Glutamatergic neuron (in vitro differentiated cells): ENCODE measurements at places on chromosomes 4 and X. TPM values are rescaled to one million over a fixed set of nuclear protein-coding genes. Genes with fewer than 3 reads are reported as not detected.
A peak's percentile ranks its signal among the peaks of the same experiment; 100 is the strongest.

Gene LINC00632
- 89.8 TPM for total RNA-seq

Gene CLCN3
- 58.1 TPM for total RNA-seq

Gene NUDT10
- total RNA-seq, result 19.3 TPM

Gene ZNF630
- 2.8 TPM for total RNA-seq

Gene CFAP99
- not detected for total RNA-seq

Gene TRPC5OS
- total RNA-seq, result not detected

Gene GAGE1
- total RNA-seq, result not detected

Gene C4orf50
- 0.56 TPM for total RNA-seq

Gene FOXP3
- total RNA-seq, result 0.78 TPM

Gene HDX
- total RNA-seq, result 14.3 TPM

Gene FTSJ1
- total RNA-seq, result 87.6 TPM

Gene TASL
- total RNA-seq, result not detected

Gene LRBA
- 26.4 TPM for total RNA-seq

Gene RBMXL3
- not detected for total RNA-seq

Gene SPANXN3
- total RNA-seq, result not detected

Gene CTAG1B
- not detected for total RNA-seq

Gene STARD8
- total RNA-seq, result 1.1 TPM

Gene CITED1
- 42.7 TPM for total RNA-seq

DNA sequence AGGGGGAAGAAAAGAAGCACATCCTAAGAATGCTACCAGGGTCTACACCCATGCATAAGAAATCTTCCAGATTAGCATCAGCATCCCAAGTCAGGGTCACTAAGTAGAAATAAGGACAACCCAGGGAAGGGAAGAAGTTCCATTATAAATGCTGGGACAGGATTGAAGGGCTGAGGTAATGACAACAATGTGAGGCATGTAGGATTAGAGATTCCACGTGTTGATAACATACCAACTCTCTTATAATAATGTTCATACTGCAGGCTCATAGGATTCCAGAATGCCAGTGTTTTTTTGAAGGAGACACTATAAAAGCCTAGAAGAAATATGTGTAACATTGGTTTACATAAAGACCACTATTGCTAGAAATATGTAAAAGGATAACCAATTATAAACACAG is 201.2 kb downstream of the MID1IP1 start:
- peaks cover 3% of the 10 kb centered on the region for H3K27me3 ChIP-seq
- no peak for DNase-seq
- peaks cover 7% of the 10 kb centered on the region for H3K36me3 ChIP-seq
- no peak overlapping the region for H3K27ac ChIP-seq
- H3K4me1 ChIP-seq, result peaks cover 9% of the 10 kb centered on the region
- H3K4me3 ChIP-seq, result no peak overlapping the region

GRCh38 chr4:165060938-165061337 is 7.3 kb downstream of the TRIM75 start:
- no peak overlapping the region for H3K4me3 ChIP-seq
- H3K27ac ChIP-seq, result no peak overlapping the region
- H3K27me3 ChIP-seq, result no peaks in the 10 kb centered on the region
- peaks cover 1% of the 10 kb centered on the region for H3K4me1 ChIP-seq

DNA sequence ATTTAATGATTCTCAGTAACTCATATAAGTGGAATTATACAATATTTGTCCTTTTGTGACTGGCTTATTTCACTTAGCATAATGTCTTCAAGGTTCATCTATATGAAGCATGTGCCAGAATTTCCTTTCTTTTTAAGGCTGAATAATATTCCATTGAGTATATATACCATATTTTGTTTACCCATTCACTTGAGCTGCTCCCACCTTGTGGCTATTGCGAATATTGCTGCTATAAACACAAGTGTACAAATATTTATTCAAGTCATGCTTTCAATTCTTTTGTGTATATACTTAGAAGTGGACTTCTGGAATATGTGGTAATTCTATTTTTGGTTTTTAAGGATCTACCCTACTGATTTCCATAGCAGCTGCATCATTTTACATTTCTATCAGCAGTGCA is 219.1 kb downstream of the MID1 start:
- H3K36me3 ChIP-seq, result no peaks in the 10 kb centered on the region
- no peak overlapping the region for H3K4me3 ChIP-seq
- DNase-seq, result no peak

DNA sequence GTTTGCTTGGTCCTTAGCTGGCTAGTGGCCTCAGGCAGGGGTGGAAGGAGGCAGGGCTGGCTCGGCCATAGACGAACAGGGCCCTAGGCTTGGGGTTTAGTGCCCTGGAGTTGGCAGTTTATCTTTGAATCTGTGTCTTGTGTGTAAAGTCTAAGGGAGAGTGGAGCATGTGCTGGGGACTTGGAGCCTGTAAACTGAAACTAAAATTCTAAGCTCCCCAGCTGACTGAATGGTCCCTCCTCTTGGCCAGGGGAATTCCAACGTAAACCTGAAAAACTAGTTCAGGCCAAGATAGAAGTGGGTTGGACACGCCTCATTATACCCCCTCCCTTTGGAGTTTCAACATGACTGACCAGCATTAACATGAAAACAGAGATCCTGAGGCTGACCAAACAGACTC is 46.1 kb upstream of the GPR78 start:
- no peak overlapping the region for H3K27ac ChIP-seq
- no peak for DNase-seq
- no peak overlapping the region for H3K4me3 ChIP-seq
- H3K4me1 ChIP-seq, result no peaks in the 10 kb centered on the region
- H3K27me3 ChIP-seq, result no peaks in the 10 kb centered on the region

DNA sequence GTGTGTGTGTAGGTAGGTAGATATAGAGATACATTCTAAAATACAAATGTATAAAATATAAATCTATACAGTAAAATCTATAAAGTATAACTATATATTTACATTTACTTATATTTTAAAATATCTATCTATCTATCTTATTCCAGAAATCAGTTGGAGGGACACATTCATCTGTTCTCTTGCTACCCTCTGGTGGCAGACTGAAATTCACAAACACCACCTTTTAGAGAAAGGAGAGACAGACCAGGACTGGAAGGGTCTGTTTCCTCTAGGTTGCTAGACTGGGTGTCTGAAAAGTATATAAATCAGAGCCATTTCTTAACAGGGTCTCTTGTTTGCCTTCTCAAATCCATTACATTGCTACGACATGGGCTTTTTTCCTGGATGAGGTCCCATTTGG is 343.0 kb downstream of the OPHN1 start:
- no peak overlapping the region for H3K27ac ChIP-seq
- no peaks in the 10 kb centered on the region for H3K36me3 ChIP-seq
- DNase-seq, result no peak
- H3K4me3 ChIP-seq, result no peak overlapping the region
- no peaks in the 10 kb centered on the region for H3K4me1 ChIP-seq

DNA sequence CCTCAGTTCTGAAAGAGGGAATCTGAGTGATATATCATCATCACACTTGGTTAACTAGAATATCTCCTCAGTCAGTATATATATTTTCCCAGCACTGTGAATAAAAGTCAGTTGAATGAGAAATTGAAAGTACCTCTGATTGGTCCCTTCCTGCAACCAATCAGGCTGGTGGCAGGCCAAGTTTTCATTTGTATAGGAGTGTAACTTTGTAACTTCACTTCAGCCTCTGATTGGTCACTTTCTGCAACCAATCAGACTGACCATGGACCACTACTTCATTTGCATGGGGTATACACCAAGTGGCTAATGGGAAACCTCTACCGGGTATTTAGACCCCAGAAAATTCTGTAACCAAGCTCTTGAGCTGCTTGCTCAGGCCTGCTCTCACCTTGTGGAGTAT is 2.0 kb upstream of the PGK1 start:
- H3K27me3 ChIP-seq, result peaks cover 2% of the 10 kb centered on the region
- no peak overlapping the region for H3K4me3 ChIP-seq
- peaks cover 10% of the 10 kb centered on the region for H3K4me1 ChIP-seq
- H3K36me3 ChIP-seq, result no peaks in the 10 kb centered on the region
- DNase-seq, result no peak

DNA sequence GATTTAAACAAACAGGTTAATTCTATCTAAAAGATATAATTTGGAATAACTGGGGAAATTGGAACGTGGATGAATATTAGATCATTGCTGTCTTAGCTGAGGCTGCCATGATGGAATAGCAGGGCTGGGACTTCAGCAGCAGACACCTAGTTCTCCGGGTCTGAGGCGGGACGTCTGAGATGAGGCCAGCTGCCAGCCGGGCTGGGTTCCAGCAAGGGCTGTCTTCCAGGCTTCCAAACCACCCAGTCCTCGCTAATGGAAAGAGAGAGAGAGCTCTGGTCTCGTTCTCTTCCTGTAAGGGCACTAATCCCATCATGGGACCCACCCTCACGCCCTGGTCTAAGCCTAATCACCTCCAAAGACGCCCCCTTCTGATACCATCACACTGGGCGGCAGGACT is 85.7 kb downstream of the ADRA2C start:
- no peak overlapping the region for H3K4me3 ChIP-seq
- H3K27ac ChIP-seq, result no peak overlapping the region
- H3K36me3 ChIP-seq, result peaks cover 17% of the 10 kb centered on the region
- peaks cover 11% of the 10 kb centered on the region for H3K27me3 ChIP-seq
- H3K4me1 ChIP-seq, result peaks cover 7% of the 10 kb centered on the region

DNA sequence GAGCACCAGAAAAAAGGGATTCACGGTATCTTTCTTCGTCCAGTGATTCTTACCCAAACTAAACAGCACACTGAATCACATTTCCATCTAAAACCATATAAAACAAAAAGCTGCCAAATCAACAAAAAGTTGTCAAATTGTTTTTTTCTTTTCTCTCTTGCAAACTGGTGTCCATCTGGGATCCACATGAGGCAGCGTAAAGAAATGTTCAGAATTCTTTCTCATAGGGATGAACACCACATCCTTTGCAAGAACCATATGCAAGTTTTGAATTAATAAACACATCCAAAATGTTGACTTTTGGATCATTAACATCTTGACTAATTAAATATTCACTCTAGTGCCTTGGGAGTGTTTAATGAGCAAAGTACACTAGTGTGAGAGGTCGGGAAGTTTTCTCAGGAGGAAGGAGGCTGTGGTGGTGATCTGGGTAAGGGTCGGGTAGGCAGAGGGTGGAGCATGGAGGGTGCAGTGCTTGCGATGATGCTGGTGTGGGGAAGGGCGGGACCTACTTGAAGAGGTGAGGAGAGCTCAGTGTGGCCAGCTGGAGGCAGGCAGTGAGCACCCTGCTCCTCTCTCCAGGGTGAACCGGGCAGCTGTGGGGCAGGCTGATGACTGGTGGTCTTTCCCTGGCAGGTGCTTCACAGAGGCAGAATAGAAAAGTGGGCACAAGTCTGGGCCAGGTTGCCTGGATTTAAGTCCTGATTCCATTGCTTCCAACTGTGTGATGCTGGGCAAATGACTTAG is 72.8 kb downstream of the NSUN7 start:
- no peaks in the 10 kb centered on the region for H3K4me1 ChIP-seq
- peaks cover 5% of the 10 kb centered on the region for H3K36me3 ChIP-seq
- H3K27ac ChIP-seq, result no peak overlapping the region
- no peaks in the 10 kb centered on the region for H3K27me3 ChIP-seq

GRCh38 chrX:68365341-68365740 is 68.0 kb downstream of the OPHN1 start:
- H3K27ac ChIP-seq, result peak overlapping the region; percentile 86
- H3K36me3 ChIP-seq, result peaks cover 4% of the 10 kb centered on the region
- peaks cover 8% of the 10 kb centered on the region for H3K4me1 ChIP-seq
- H3K27me3 ChIP-seq, result peaks cover 3% of the 10 kb centered on the region

DNA sequence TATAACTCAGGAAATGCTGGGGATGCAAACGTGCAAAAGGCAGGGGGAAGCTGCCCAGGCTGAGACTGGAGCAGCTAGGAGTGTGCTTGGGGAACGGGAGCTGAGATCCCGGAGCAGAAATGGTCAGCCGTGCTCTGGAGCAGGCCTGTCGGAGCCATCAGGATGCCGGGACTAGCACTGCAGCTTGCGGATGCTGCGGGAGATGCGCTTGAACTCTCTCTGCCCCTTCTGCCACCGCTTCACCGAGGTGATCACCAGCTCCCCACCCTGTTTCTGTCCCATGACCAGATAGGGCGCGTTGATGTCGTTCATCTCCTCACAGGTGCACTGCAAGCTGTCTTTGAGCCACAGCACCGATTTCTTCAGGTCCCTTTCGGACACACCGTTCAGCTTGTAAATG is 7.6 kb downstream of the SFRP2 start:
- no peaks in the 10 kb centered on the region for H3K4me1 ChIP-seq
- no peak for DNase-seq
- H3K27me3 ChIP-seq, result no peaks in the 10 kb centered on the region
- no peak overlapping the region for H3K27ac ChIP-seq

DNA sequence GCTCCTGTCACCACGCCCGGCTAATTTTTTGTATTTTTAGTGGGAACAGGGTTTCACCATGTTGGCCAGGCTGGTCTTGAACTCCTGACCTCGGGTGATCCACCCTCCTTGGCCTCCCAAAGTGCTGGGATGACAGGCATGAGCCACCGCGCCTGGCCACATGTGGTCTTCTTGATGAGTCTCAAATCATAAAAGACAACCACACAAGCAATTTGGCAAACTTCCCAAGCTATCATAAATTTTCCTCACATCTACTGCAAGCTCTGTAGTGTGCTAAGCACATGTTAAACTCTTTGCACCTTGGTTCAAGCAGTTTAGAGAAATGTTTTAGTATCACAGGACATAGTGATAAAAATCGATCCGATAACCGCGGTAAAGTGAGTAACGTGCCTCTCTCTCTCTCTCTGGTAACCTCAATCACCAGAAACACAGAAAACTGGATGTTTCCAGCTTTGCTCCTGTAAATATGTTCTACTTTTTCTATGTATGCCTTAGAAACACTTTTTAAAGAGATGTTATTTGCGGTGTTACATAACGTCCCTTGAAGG is 256.8 kb downstream of the DHRSX start:
- DNase-seq, result no peak
- no peaks in the 10 kb centered on the region for H3K4me1 ChIP-seq
- no peaks in the 10 kb centered on the region for H3K36me3 ChIP-seq
- no peak overlapping the region for H3K27ac ChIP-seq
- H3K4me3 ChIP-seq, result no peak overlapping the region

GRCh38 chrX:149462849-149463248 is 42.3 kb downstream of the IDS start:
- no peak for DNase-seq
- H3K27ac ChIP-seq, result no peak overlapping the region
- peaks cover 7% of the 10 kb centered on the region for H3K4me1 ChIP-seq
- H3K4me3 ChIP-seq, result no peak overlapping the region
- H3K36me3 ChIP-seq, result no peaks in the 10 kb centered on the region

GRCh38 chr4:23040539-23040938 is 347.8 kb downstream of the GBA3 start:
- DNase-seq, result no peak
- H3K36me3 ChIP-seq, result no peaks in the 10 kb centered on the region
- no peaks in the 10 kb centered on the region for H3K4me1 ChIP-seq
- no peak overlapping the region for H3K27ac ChIP-seq
